ENCODE measurements at places on chromosomes 1 and 21.

DNA sequence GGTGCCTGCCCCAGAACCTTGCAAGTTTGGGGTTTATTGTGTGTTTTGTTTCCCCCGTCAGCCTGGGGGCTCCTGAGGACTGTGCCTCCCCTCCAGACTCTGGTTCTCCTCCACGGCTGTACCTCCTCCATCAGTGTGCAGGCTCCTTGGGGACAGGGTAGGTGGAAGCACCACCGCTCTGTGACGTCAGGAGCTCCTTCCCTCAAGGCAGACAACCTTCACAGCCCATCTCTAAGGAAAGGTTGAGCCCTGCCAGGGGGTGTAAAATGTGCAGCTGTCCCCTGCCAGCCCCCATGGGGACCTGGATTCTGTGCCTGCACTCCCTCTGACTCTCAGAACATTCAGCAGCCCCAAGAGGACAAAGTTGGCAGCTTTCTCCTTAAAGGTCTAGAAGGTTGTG, 465 bp upstream of the HSPB7 start:
- DNase-seq = no peak

GRCh38 chr1:186994897-186995296, 166.1 kb downstream of the PLA2G4A start:
- no peak for DNase-seq

DNA sequence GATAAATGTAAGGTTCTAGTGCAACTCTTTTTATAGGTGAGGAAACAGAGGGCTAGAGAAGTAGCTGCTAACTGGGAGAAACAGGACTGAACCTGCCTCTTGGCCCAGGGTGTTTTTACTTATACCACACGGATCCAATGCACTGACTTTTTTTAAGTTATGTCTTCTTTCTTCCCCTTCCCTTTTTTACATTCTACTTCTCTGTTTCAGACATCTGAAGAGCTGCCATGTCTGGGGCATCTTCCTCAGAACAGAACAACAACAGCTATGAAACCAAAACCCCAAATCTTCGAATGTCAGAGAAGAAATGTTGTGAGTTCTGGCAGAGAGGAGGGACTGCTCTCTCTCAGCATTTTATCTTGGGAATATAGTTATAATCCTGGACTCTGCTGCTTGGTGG, 1.4 kb downstream of the PFKFB2 start:
- DNase-seq = no peak

DNA sequence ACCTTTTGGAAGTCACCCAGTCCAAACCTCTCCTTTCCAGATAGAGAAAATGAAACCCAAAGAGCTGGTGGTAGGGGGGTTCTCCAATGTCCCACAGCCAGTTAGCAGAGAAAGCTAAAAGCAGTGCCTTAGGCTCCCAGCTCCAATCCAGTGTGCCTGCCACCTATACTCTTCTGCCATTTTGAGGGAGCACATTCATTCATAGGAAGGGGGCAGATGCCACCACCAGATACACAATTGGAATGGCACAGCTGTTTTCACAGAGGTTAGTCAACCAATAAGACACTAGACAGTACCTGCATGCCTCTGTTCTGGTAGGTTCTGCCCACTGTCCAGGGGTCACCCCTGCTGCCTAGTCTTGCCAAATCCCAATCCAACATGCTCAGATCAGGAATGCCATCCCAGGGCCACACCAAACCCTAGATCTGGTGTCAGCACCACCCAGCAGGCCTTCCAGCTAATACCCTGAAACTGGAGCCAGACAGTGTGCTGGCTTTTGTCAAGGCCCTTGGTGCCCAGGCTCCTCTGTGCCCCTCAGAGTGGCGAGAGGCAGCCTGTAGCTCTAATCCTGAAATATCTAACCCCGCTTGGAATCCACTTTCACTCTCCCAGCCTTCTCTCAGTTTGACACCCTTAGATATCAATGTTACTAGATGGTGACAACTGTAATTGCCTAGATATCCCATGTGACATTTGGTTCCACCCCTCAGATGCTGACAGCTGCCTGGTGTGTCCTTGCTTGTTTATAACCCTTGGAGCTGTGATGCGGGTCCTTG, 178.6 kb downstream of the TGFBR3 start:
- no peak for DNase-seq

GRCh38 chr1:9025449-9025848, 774 bp downstream of the SLC2A7 start:
- DNase-seq = no peak

- DNase-seq = no peak
These were observed 220.5 kb downstream of the PTPRU start for GRCh38 chr1:29456685-29457435.

DNA sequence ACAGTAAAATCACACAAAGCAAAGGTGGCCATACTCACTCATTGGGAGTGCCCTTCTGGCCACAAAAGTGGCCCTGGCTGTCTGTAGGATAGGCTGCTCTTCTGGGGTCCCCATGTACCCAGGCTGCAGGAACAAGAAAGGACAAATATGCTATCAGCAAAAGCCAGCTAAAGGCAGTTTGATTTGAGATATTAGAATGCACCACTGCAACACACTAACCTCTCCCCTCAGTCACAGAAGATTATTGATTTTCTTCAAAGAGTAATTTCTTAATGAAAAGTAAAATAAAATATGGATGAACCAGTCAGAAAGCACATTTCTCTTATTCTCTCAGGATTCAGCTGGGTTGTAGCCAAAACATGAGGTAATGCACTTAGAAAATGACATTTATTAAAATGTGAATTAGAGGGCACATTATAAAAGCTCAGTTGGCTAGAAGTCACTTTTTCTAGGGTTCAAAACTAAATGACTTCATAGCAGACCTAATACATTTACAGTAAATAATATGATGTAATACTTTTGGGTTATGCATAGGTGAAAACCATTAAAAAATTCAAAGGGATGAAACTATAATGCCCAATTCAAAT, 140.8 kb downstream of the LHX8 start:
- DNase-seq = no peak

DNA sequence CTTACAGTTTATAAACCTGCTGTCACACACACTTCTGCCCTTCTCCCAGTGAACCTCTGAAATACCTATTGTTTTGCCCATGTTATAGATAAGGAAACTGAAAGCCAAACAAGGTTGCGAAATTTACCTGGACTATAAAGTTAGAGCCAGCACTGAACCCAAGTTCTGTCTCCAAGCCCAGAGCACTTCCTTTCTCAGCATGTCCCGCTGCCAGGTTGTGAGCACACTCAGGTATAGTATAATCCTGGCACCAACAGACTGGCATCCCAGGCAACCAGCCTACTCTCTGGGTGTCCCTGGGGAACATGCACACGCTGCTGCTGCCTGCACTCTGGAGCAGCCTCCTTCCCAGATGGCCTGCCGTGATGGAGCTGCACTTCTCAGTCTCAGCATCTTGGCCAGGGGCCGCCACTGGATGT, 45.1 kb downstream of the PGBD5 start:
- no peak for DNase-seq

DNA sequence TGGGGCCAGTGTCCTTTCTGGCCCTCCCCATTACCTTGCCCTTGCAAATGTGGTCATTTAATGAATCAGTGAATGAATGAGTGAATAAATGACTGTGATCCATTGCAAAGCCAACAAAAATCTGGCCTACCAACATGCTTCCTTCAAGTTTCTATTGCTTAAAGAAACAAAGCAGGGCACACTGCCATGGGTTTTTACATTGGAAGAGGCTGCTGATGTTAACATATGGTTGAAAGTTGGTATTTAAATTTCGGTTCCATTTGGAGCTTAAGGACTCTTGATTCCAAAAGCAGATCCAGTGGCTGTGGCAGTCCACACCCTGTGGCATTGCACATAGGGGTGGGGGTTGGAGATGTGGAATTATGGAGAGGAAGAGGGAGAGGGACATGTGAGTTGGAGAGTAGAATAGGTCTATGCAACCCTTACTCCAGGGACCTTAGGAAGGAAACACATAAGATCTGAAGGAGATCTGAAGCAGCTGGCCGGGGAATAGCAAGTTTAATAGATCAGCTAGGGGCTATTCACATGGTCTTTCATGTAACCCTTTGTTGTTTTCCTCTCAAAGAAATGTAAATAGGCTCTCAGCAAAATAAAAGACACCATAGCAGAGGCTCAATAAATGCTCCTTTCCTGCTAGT, 7.2 kb downstream of the ABCA4 start:
- no peak for DNase-seq

DNA sequence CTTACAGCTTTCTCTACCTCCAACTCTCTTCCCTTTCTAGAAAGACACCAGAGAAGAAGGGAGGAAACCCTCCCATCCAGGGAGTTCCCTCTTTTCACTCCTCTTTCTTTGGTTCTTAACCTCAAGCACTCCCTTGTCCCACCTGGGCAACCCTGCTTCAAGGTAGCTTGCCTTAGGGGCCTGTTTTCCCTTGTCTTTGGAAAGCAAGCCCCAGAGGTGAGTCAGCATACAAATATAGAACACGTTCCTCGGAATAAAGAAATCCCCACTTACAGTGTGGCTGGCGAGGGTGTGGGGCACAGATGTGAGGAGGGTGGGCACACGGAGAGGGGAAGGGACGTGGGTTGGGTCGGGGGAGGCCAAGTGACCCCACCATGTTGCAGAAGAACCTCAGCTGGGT, 26.1 kb upstream of the KCNE2 start:
- no peak for DNase-seq

DNA sequence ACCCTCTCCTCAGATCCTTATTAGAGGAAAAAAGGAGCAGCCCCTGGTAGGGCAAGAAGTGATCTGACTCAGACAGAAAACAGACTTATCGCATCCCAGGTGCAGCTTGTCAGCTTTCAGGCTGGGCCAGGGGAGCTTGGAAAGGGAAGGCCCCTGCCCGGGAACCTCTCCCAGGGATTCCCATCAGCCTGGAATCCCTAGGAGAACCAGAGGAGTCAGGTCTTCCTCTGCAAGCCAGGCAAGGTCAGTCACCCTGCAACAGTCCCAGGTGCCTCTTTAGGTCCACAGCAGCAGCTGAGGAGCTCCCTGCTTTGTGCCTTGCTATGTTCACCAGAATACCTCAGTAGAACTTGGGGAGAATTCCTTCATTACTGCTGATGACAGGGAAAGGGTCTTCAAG, 2.9 kb upstream of the PRAMEF12 start:
- DNase-seq = no peak

- DNase-seq = no peak
These were observed 397.1 kb upstream of the VAMP3 start for GRCh38 chr1:7373876-7374562.

- DNase-seq = no peak
These were observed 229.6 kb upstream of the COA6 start for GRCh38 chr1:234143681-234144080.

- no peak for DNase-seq
These were observed 100.7 kb upstream of the SLC25A33 start for GRCh38 chr1:9438431-9439073.

DNA sequence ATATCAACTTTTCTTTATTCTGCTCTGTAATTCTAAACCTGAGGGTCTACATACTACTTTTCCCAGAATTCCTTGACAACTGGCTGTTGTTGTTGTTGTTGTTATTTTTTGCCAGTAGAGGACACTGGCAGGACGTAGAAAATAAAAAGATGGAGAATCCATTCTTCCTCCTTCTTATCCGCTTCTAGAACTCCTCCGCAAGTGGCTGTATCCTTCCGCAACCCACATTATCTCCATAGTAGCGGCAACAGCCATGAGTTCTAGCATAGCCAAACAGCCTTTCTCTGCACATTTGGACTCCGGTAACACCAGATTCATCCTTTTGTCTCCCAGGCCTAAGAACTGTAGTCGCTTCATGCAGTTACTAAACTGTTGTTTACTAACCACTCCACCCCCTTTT, 91.1 kb upstream of the CACHD1 start:
- no peak for DNase-seq

- no peak for DNase-seq
These were observed 98.7 kb downstream of the CRYAA start for GRCh38 chr21:43267391-43268085.

DNA sequence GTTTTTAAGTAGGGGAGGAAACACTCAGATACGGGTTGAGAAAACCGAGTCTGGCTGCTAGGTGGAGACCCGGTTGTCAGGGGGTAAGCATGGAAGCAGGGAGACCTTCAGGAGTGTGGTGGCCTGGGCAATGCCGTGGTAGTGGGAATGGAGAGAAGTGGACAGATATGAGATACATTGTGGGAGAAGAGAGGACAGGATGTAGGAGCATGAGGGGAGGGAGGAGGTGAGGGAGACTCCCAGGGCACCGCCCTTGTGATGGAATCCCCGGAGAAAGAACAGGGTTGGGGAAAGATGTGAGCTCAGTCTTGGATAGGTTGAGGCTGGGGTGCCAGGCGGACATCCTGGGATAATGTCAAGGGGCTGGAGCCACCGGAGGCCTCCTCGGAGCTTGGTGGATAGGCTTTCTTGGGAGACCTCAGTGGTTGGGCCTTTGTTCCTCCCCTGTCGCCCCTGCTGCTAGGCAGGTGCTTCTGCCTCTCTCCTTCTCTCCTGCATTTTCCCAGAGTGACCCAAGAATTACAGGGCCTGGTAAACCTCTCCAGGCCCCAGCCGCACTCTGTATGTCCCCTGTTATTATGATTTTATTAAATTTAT, 21.3 kb downstream of the ZNF362 start:
- DNase-seq = no peak

- DNase-seq = no peak
These were observed 404.5 kb upstream of the ADAMTS5 start for GRCh38 chr21:27371115-27371974.

GRCh38 chr1:46480959-46481646, 8.5 kb upstream of the DMBX1 start:
- no peak for DNase-seq

GRCh38 chr1:178916448-178917174, 45.7 kb upstream of the ANGPTL1 start:
- no peak for DNase-seq

GRCh38 chr1:26820784-26821269, 5.7 kb upstream of the ZDHHC18 start:
- no peak for DNase-seq

GRCh38 chr1:214446772-214447556, 104.4 kb downstream of the PTPN14 start:
- no peak for DNase-seq

DNA sequence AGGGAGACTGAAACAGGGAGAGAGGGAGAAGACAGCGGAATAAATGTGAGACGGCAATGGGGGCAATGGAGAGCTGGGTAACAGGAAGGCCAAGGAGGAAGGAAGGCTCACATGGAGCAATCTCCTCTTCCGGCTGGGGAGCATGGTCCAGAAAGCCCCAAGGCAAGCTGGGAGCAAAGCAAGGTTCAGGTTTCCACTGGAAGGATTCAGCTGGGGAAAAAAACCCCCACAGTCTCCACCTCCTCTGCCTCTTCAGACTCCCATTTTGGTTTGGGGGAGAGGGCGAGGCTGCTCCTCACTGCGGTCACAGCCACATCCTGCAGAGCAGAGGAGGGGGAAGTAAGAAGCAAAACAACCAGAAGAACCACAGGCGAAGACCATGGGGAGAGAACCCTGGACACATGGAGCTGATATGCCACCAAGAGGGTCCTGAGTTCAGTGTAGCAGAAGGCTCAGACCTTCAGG, 650 bp downstream of the TNFAIP8L2 start:
- no peak for DNase-seq

DNA sequence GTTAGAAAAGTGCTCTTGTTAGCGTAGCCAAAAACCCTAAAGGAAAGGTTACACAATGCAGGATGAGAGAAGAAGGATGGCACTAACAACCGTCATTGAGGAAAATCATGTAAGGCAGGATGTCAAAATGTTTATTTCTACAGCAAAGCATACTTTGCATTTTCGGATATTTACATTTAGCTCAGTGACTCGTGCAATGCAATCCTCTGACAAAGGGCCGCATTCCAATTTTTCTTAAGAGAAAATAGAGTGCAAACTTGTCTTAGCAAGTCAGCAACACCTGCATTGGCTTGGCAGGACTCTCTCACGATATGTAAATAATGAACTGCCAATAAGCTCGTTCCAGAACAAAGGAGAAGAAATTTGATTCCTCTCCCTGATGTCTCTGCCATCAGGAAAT, 33.3 kb downstream of the TIAM1 start:
- DNase-seq = no peak

GRCh38 chr1:161705537-161705936, 1.5 kb upstream of the FCRLA start:
- DNase-seq = no peak
